CD14-positive monocyte (primary cell): ENCODE measurements at places on chromosomes 13 and 19.

DNA sequence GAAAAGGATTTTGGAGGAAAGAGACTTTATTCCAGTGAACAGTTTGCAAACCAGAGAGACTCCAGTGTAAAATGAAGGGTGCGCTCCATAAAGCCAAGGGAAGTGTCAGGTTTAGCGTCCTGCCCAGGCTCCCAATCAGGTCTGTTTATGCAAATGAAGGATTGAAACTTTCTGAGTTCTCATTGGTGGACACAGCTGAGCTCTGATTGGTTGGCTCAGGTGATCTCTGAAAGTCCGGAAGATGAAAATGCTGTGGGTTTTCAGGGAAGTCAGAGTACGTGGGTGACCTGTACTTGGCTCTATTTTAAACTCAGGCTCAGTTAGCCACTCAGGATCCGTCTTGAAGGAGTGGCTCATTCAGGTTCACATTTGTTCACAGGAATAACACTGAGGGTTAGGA is 28.7 kb upstream of the CD33 start:
- no peak for DNase-seq

DNA sequence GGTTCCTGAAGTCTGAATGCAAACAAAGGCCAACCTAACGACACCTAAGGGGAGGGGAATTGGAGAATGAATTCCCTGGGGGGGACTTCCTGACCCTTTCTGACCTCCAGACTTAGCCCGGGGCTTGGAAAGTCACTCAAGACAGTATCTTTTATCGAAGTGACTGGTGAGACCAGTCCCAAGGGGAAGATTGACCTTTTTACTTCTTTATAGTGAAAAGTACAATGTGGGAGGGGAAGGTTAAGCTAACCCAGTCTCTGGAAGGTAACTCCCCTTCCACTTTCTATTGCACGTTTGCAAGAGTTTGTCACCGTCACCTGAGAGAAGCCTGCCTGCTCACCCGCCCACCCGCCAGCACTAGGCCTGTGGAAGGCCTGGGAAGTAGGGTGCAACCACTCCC is 111.9 kb downstream of the EFNB2 start:
- DNase-seq = no peak

GRCh38 chr13:32838945-32839344 is 177.3 kb upstream of the KL start:
- no peak for DNase-seq

GRCh38 chr19:53624771-53625545 is 6.8 kb upstream of the DPRX start:
- DNase-seq = no peak

DNA sequence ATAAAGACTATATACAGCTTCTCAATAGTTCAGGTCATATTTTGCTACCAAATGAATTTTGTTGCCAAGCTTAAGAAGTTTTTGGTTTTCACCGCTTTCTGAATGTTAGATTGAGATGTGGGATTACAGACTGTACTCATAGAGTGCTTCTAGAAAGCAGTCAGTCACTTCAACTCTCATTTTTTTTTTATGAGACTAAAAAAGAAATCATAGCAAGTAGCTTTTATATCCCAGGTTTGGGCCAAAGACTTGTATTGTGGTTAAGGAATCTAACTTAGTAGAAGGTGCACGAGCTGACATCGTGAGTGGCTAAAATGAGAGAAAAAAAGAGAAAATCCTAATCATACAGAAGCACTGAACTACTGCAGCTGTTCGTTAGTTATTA is 2.2 kb upstream of the USPL1 start:
- DNase-seq = no peak

GRCh38 chr13:39349391-39349960 is 253.5 kb downstream of the LHFPL6 start:
- DNase-seq = no peak

DNA sequence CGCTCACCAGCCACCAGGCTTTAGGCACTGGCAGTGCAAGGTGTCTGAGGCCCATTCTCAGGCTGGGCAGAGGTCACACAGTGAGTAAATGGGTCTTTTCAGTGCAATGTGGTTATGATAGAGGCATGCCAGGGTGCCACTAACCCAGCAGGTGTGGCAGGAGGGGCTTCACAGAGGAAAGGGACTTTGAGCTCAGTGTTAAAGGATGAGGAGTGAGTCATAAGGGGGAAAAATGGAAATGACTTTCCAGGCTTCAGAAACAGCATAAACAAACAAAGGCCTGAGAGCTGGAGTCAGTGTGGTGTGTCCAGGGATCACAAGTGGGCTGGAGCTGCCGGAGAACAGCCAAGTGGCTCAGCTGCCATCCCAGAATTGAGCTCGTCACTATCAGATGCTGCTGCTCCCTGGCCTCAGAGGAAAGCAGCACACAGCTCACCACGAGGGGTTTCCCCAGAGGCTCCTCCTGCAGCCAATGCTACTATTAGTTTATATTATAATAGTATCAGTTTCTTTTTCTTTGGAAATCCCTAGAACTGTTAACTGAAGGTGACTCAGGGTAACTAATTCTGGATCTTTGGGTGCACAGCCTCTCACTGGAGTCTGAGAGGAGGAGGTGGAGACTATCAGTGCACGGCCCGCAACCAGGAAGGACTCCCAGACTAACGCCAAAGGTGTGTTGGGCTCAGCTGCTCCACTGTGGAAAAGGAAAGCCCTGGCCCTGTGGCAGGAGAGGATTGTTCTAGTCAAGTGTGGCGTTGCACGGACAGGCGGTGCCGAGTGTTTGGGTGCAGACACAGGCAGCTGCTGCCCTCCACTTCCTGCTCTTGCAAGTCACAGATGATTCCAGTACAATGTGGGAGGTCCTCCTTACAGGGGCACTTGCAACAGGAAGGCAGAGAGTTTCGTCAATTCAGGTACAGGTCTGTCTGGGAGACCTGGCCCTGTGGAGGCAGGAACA is 39.5 kb downstream of the DHRS12 start:
- DNase-seq = no peak

DNA sequence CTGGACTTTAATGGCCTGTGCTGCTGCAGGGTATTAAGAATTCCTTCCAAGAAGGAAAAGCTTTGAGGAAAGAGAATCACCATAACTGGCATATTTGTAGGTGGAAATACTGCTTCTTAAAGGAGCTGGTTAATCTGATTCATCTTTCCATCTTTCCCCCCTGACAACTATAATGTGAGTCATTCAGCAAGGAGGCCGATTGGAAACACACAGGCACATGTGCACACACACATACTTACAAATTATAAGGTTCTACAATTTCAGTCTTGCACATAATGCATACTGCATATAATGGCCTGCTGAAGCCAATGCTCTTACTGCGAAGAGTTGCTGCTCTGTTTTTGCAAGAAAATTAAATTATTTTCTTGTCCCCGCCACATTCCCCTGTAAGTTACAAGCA is 78.8 kb upstream of the TPP2 start:
- DNase-seq = no peak

- DNase-seq = peak; percentile 66
These were observed at the start of gene PEAK3 for GRCh38 chr19:2282062-2282861. Gene PEAK3, minus strand, starts transcription at chr19:2282175. Its CDS starts 1,244 bp downstream, at chr19:2280931.

DNA sequence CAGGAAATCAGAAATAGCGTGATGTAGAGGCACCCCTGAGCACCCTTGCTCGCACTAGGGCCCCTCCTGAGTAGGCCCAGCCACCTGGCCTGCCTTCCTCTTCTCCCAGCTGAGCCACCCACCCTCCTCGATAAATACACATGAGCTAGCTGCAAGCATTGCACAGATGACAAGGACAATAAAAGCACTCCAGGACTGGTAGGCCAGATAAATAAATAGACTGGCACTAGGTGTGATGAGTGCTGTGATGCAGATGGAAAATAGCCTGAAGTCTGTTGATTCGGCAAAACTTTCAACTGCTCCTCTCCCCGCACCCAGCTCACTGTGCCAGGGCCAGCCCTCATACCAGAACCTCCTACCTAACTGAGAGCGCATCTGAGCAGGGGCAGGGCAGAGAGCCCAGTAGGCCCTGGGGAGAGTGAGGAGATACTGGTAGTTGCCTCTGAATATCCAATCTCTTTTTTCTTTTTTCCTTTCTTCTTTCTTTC is 54.5 kb upstream of the GPI start:
- DNase-seq = no peak

DNA sequence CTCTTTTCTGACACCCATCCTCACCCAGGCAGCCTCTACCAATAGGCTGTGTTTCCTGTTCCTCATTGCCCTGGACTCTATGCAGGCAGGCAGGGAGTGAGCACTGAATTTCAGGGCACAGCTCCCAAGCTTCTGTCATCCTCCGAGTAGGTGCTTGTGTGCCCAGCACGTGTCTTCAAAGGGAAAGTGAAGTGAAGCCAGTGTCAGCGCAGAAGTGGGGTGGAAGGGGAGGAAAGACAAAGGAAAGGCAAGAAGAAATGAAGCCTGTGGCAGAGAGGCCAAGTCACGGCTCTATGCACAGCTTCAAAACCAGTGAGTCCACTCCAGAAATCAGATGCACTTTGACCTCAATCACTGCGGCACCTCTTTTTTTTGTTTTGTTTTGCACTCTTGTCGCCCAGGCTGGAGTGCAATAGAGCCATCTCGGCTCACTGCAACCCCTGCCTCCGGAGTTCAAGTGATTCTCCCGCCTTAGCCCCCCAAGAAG is 16.9 kb downstream of the CEBPA start:
- DNase-seq = peak; percentile 38

GRCh38 chr13:35478271-35479037 is 2.0 kb upstream of the MAB21L1 start:
- DNase-seq = no peak

DNA sequence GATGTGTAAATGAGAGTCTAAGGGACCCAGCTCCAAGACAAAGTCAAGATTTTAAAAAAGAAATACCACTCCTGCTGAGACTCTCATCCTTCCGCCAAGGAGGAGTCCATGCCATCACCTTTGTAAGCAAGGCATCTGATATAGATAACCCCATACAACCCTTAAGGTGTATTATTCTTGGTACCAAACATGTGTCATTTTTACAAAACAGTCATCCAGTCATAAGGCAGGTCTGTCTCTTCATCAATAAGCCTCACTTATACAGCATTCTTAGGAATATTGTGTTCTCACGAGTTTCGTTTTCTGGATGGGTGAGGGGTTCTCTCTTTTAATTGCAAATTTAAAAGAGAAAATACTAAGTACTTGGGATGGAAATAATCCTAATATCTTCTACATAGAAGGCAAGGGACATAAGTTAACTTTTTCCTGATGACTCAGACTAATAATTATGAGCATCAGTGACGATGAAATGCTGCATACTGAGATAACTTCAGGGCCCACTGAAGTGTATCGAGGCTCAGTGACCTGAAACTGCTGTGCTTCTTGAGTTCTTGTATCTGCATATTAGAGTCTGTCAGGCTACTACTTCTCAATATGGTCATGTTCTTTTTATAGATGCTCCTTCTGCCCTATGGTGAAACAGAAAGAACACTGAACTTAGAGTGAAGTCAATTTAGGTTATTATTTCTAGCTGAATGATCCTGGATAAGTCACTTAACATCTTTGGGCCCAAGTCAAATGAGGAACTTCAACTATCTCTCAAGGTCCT is 166.6 kb downstream of the KLF12 start:
- DNase-seq = no peak

DNA sequence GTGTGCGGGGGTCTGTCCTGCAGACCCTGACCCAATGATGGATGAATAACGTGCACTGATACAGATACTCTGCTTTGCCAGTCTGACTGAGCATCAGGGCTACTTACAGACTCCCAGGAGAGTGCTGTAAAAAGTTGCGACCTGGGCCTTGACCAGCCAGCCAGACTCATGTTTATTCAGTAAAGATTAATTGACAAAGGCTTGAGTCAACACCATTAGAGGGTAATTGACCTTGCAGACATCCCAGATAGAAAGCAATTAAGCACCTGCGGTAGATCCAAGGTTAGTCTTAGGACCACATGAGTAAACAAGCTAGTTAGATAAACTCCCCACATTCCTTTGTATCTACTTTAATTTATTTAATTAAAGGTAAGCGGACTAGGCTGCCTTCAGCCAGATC is 10.4 kb downstream of the NUDT19 start:
- DNase-seq = no peak

DNA sequence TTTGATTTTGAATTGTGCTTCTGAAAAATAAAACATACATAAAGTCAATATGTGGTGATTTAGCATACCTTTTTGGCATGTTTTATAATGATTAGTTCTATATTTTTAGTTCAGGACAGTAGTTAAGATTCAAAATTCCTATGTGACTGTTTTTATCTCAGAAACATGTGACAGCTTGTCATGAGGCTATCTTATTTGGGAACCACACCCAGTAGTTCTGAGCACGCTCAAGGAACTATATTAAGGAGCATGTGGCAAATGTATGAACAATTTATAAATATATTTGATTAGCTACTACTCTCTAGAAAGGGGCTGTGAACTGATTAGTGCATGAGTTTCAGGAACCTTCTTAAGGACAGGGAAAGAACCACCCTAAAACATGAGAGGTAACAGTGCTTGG is 38.8 kb downstream of the FGF9 start:
- no peak for DNase-seq

DNA sequence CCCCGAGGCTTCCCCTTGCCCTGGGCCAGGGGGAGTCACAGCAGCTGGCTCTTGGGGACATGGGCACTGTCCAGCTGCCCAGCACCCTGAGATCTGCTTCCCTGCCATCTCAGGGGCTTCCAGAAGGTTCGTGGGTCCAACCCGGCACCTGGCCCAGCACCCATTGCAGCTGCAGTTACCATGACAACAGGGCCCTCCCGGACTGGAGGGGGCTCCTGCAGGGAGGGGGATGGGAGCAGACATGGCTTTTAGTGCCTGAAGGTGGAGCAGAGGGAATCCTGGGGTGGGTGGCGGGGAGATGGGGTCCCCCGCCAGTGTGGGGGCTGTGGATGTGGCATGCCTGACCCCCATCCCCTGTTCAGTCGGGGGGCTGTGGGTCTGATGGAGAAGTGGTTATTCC is 14.7 kb downstream of the PIN1 start:
- no peak for DNase-seq

GRCh38 chr19:55638864-55639359 is 1.9 kb upstream of the ZNF580 start:
- peak; percentile 60 for DNase-seq

DNA sequence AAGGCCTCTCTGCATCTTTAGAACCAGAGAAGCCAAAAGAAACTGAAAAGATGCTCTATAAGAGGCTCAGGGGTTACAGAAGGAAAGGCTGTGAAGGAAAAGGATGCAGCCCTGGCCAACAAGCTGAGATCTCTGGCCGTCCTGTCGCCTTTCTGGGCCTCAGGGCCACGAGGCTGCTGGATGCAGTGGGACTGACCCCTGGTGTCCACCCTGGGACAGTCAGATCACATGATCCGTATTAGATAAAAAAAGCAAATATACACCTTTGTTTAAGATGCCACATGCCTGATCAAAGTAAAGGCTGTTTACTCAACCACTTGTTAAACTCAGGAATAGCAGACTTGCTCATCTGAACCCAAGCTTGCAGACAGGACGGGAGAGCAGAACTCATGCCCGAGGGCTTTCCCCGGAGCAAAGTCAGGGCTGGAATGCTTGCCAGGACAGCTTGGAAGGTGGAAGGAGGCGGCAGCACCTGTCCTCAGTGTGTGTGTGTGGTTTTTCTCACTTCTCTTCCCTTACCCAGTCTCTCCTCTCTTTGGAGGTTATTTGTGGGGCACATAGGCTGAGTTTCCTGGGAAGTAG is 206.5 kb upstream of the TSHZ3 start:
- DNase-seq = no peak

- no peak for DNase-seq
These were observed 135.5 kb upstream of the EDNRB start for GRCh38 chr13:78054157-78054556.
